HS-5 (cell line): ENCODE measurements at places on chromosomes 1 and 21.

DNA sequence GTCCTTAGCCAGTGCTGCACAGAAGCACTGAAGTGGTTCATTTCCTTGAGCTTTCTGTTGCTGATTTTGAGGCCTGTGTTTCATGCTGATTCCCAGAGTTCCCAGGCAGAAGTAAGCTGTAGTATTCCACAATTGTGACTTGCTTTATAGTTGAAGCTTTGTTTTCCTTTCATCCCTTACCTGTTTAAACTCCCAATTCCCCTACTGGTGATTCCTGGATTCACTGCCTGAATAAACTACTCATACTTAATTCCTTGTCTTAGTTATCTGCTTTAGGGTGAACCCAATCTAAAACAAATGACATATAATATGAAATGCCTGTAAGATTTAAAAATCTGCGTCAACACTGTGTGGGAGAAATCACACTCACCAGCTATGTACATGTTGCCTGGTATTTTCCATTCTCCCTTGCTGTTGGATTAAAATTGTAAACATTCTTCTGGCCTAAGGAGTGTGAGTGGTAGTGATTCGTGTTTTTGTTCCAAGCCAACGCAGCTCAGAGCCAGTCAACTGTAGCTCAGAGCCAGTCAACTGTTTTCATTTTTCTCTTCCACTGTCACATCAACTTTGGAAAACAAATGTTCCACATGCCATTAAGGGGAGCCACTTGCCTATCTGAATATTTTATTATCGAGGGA lies 879.4 kb downstream of the MRPL39 start:
- DNase-seq = no peak

DNA sequence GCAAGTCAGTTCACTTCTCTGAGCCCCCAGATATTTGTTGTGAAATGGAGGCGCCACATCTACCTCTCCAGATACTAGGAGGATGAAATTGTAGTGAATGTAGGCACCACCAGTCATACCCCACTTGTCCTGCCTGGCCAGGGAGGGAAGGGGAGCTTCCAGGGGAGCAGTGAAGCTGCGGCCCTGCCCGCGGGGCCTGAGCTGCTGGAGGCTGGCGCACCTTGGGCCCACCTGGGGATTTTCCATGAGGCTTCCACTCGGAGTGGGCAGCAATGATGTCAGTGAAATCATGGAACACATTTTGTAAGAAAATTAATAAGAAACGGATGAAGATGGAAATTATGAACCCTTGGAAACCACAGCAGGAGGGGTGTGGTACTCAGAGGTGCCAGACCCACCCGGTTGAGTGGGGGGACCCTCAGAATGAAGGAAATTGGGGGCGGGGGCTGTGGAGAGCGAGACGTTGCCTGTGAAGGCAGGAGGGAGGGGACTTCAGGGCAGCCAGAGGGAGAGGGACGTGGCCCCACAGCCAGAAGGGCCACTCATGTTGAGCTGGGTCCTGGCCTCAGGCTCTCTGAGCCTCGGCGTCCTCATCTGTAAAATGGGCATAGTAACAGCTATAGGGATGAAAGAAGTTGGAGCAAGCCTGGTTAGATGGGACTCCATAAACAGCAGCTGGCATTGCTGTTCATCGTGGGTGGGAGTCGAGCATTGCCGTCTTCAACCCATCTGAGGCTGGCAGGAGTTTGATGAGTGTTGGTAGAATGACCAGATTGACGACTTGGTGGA lies 101.6 kb downstream of the EPHB2 start:
- DNase-seq = no peak

GRCh38 chr21:16075649-16076282 lies 346.0 kb downstream of the USP25 start:
- DNase-seq = no peak

GRCh38 chr1:21847223-21848205 lies 35.4 kb downstream of the LDLRAD2 start:
- DNase-seq = no peak

- no peak for DNase-seq
Observed at GRCh38 chr21:41611441-41611840, 103.5 kb upstream of the TMPRSS2 start.

DNA sequence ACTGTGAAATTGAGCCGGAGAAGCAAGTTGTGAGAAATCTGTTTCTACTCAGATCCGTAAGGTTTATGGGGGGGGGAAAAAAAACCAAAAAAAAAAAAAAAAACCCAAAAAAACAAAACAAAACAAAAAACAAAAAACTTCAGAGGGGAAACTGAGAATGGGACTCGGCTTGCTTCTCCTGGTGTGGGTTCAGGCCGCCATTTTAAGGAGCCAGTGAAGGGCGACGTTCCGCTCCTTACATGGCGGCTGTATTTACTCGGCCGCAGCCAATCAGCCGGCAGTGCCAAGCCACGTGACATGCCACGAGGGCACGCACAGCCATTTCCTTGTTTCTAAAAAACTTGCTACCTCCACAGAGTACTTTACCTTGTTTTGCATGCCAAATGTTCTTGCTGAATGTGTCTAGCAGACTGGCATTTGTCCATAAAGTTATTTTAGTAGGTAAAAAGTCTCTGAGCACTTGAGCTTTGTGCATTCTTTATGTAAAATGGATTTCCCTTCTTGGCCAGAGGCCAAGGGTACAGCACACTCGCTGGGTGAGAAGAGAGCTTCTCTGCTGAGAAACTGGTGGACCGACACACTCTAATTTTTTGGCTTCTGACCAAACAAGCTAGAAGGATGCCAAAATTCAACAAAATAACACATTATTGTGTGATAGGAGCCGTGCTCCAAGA lies 101.8 kb downstream of the NFIA start:
- DNase-seq = no peak

DNA sequence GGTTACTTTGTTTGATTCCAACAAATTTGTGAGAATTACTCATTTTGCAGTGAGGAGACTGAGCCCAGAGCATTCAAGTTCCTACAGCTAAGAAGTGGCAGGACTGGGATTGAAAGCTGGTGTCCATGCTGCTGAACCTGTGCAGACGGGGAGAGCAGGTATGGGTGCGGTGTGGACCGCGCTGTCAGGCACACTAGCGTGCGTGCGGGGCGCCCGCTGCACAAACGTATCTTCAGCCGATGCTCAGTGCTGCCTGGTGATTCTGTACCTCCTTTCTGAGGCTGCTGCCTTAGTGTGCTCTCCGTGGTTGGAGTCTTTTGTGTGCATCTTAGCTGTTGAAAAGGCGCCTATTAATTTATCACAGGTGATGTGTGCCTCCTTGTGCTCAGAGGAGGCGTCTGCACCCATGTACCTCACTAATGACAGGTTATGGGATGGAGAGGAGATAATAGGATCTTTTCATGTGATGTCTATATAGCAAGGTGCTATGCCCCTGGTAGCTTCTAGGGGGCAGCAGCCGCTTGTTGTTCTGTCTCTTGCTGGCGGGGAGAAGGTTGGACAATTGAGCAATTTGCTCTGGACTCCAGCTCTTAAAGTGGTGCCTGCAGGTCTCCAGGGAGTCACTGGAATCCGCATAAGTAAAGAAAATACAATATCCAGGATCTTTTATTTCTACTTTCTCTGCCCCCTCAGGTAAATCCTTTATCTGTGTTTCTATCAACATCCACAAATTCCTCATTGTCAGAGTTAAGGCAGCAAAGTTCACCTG lies 32.5 kb downstream of the PEX14 start:
- DNase-seq = peak; percentile 44

DNA sequence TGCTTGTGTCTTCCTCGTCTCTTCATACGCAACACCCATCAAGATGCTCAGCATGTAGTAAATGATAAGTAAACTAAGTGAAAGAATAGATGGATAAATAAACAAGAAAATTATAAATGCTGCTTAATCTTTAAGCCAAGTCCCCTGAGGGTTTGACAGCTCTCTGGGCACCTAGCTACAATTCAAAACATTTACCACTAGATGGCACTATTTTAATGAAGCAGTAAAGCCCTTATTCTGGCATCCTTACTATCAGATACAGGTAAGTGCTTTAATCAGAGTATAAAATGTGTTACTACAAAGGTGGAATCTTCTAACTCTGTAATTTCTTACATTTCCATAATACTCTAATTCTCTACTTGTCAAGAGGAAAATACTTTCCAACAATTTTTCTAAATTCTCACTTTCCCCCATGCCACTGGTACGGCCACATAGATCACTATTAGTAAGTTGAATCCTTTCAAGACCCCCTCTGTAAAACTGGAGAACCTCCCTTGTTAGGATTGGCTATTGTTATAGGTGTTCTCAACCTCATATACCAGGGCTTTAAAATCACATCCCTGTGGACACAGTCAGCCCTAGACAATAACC lies 137.8 kb downstream of the BARHL2 start:
- peak; percentile 11 for DNase-seq

DNA sequence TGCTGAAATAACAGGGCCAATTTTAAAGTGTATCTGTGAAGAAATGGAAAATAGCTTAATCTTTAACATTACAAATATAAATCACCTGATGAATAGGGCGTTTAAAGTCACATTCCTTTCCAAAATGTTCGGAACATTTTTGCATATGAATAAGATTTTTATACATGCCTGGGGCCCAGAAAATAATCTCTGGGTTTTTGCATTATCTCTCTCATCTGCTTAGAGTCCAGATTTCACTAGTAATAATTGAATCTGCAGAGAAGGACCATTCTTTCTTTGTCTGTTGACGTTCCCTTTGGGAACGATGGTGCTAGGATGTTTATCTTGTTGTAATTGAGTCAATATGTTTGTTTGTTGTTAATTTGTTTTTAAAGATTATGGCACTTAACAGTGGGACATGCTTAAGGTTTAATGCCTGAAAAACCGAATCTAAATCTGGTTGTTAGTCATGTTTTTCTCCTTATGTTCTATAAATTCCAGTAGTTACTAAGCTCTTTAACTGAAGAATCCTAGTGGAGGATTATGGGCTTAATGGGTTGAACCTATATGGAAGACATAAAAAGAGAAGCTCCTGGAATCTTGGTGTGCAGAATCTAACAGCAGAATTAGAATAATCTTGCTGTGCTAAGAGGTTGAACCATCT lies 140.6 kb downstream of the VPS13D start:
- DNase-seq = no peak

GRCh38 chr1:28466226-28466778 lies 39.5 kb upstream of the RCC1 start:
- DNase-seq = no peak

DNA sequence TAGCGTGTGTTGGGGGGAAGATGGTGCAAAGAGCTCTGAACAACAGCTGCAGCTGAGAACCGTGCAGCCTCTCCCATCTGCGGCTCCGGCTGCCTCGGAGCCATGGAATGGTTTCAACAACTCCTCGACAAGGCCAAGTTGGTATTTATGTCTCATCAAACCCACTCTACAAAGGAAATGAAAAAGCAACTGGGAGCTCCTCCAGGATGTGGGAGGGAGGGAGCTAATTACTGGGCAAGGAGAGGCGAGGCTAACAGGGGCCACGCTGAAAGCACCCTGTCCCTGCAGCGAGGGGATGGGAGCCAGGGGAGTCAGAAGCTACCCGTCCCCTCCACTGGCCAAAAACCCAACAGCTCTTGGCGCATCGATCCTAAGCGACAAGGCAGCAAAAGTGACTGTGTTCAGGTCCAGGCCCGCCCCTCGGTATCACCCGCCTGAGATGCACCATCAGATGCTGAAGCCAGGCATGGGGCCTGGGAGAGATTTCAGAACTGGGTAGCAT lies 63.1 kb downstream of the ACOT7 start:
- no peak for DNase-seq

GRCh38 chr1:16243936-16244649 lies 7.1 kb upstream of the CPLANE2 start:
- DNase-seq = no peak

DNA sequence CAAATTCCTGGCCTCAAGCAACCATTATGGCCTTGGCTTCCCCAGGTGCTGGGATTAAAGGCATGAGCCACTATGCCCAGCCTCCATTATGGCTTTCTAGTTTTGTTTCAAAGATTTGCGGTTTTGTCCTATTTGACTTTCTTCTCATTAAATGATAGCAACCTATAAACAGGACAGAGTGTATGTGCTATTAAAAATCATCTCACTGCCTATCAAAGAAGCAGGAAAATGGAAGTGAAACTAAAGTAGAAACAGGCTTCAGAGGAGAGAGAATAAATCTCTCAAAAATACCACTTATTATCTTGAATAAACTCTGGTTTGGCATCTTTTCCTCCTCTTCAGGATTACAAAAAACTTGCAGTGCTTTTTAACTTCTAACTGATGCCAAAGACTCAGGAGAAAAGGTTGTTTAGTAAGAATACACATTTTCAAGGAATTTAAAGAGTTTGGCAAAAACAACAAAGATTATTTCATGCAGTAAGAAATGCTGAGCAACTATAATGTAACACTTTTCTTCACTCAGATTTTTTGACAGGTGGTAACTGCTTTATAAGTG lies 28.7 kb downstream of the ACBD3 start:
- no peak for DNase-seq

DNA sequence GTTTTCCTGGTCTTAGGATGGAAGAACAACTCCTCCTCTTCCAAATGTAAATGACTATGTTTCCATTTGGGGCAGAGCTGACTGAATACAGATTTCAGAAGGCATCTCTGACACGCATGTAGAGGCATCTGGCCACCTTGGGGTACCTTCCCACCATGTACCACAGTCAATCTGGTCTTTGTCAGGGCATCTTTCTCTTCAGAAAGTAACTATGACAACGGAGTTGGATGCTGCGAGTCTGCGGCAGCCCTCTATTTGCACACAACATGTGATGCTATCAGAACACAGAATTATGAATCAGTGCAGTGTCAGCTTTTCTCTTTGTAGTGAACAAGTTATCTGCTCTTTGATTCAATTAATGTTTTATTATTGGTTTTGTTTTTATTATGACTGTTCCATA lies 94.7 kb downstream of the TSEN15 start:
- no peak for DNase-seq

GRCh38 chr1:77322061-77322900 lies 40.5 kb downstream of the AK5 start:
- DNase-seq = peak; percentile 86

DNA sequence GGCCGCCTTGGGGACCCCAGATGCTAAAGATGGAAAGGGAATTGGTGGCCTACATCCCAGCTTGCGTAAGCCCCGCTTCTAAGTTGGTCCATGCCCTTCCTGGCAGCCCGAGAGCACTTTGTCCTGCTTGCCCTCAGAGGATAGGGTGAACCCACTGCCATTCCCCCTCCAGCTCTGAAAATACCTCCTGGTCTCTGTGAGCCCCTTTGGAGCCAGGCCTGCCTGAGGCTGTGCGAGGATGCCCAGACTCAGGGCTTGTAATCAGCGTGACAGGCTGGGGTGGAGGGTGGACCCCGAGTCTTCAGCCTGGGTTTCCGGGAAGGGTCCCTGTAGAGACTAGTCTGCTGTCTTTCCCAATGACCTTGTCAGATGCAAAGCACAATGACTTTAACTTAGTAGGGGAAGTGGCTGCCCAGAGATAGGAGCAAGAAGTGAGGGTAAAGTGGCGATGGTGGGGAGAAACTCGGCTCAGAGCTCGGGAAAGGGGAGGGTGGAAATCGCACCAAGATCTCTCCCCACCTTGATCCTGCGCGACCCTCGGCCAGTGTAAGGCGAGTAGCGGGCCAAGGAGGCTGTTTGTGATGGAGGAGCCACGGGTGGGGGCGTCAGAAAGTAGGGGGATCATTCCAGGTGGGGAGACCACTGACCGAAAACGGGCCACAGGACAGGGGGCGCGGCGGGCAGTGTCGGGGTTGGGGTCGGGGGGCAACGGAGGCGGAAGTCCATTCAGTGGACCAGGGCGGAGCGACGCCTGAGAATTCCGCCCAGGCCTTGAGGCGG lies 2.7 kb upstream of the HES3 start:
- no peak for DNase-seq
